H54 (cell line): ENCODE measurements at places on chromosomes 13 and 19.

- DNase-seq = no peak
Measured at GRCh38 chr13:49958321-49958720, 22.2 kb upstream of the SPRYD7 start.

DNA sequence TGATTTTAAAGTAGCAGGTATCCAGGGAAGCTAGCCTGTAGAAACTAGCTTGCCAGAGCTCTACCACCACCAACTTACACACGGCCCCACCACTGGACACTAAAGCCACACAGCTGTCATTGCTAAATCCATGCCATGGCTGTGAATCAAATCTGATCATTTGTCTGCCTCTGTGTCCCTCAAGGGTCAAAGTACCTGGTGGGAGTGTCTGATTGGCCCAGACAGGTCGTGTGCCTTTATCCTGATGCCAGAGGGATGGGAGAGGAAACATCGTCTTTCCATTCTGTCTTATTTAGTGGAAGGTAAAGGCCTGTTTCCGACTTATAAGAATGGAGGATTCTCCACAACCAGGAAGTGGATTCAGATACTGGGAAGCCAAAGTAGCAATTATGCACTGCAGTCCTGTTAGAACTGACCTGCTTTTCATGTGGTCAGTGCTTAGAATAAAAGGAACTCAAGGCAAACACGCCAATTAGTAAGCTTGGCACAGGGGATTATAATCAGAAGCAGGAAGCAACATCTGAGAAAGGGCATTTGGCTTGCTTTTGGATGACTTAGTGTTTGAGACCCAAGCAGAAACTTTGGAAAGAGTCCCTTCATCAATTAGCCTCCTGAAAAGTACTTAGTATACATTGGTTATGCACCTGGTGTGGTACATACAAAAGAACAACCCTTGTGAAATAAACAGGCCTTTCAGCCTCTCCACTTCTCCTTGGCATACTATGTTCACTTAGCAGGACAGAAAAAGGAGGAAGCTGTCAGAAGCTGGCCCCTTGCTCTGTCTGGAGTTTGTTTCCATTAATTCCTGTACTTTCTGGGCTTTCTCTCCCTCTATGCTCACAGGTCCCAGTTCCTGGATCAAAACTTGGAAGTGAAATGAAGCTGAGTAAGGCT lies 192.4 kb downstream of the NUFIP1 start:
- no peak for DNase-seq

DNA sequence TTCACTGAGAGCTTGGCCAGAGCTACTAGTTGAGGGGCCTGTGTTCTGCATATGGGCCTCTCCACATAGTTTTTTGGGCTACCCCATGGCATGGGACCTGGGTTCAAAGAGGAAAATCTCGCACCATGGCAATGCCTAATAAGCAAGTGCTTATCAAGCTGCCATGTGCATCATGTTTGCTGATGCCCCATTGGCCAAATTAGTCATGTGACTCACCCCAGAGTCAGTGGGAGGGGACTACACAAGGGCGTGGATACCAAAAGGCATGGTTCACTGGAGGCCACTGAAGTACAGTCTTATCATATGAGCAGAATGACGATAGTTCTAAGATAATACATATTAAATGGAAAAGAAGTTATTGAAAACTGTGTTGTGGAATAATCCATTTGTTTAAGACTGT lies 214.8 kb downstream of the LMO7 start:
- no peak for DNase-seq

DNA sequence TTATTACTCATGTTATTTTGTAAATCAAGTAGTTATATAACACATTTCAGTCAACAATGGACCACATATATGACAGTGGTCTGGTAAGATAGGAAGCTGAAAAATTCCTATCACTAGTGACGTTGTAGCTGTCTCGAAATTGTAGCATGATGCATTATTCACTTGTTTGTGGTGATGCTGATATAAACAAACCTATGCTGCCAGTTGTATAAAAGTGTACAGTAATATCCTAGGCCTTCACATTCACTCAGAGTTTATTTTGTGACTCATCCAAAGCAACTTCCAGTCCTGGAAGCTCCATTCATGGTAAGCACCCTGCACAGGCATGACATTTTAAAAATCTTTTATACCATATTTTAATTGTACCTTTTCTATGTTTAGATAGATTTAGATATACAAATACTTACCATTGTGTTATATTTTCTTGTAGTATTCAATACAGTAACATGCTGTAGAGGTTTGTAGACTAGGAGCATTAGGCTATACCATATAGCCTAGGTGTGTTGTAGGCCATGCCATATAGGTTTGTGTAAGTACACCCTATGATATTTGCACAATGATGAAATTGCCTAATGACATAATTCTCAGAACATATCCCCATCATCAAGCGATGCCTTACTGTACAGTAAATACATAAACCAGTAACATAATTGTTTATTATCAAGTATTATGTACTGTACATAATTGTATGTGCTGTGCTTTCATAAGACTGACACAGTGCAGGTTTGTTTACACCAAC lies 49.3 kb downstream of the IFT88 start:
- peak; percentile 3 for DNase-seq

DNA sequence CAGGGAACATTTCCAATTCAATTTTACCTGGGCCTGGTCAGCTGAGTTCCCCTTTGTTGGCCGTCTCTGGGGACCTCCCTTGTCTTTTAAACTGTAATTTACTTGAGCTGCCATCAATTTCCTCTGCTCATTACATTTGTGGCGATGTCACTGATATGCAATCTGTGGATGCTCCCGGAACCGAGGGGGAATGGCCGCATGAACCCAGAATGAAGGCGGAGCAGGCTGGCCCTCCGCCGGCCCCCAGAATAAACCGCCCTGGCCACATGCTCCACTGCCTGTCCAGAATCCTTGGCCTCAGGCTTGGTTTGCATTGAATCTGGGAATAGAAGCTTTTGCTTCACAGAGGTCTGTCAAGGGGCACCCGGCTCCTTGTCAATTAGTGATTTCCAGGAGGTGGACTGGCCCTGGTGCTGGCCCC lies 276.8 kb downstream of the TEX29 start:
- no peak for DNase-seq

GRCh38 chr19:54465426-54466109 lies 2.0 kb upstream of the LENG9 start:
- no peak for DNase-seq

DNA sequence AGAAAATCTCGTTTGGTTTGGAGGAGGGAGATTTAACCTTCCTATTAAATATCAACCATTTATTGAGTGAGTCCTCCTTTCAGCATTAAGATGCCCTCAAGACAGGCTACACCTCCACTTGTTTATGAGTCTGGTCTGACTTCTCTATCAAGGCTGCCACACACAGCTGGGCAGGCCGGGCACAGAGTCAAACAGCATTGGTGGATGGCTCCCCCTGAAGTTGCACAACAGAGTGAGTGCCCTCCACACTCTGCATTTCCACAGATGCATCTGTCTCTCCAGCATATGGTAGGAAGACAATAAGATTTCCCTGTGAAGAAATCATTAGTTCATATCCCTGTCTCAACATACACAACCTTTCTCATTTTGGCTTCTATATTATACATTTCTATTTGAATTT lies 31.4 kb downstream of the PHF11 start:
- no peak for DNase-seq

- no peak for DNase-seq
Measured at GRCh38 chr13:78138756-78139155, 220.1 kb upstream of the EDNRB start.

DNA sequence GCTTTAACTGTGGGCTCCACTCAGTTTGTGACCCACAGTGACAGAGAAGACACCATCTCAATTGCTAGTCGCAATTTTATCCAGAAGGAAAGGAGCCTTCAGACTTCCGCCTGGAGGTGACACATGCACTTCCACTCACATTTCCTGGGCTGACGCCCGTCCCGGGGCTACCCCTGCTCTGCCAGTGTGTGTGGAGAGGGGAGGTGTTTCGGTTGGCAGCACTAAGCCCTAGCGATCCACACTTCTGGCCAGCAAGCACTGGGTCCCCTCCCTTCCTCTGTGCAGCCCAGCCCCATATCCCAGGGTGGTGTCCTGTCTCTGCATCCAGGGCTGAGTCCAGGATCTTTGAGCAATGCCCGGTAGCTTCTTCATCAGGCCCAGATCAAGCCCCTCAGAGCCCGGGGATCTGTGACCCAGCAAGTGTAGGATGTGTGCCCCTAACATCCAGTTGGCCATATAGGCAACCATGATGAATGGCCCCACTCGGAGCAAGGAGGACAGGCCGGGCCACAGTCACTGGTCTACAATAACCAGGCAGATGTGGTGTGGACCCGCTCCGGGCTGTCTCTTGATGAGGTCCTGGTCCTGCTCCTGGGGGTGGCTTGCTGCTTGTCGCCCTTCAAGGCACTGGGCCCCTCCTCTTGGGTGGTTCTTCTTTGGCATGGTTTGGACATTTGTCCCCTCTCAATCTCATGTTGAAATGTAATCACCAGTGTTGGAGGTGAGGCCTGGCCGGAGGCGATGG lies 141.9 kb upstream of the SPACA7 start:
- no peak for DNase-seq

DNA sequence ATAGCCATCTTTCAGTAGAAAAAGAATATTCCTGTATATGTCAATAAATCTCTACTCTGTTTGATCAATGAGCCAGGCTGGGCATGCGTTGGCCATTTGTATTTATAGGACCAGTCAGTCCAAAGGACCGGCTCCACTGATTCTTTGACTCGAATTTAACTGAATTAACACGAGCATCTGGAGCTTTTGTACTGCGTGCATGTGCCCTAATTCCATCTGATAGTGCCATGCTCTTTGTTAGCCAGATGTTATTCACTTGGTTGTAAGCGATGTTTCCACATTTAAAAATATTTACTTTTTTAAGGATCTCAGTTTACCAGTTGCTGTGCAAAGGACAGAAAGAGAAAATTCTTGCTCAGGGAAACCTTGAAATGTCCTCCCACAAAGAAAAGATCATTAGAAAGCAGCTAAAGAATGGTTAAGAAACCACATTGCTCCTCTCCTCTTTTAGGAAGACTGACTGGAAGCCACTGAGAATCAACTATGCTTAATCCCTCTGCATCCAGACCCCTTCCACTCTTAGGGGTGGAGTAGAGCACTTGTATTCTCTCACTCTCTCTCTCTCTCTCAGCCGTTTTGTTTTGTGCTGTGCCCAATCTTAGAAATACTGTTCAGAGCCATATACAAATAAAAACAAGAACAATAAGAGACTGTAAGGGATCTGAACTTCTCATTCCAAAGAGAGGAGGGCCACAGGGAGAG lies 165.8 kb downstream of the DCLK1 start:
- no peak for DNase-seq

DNA sequence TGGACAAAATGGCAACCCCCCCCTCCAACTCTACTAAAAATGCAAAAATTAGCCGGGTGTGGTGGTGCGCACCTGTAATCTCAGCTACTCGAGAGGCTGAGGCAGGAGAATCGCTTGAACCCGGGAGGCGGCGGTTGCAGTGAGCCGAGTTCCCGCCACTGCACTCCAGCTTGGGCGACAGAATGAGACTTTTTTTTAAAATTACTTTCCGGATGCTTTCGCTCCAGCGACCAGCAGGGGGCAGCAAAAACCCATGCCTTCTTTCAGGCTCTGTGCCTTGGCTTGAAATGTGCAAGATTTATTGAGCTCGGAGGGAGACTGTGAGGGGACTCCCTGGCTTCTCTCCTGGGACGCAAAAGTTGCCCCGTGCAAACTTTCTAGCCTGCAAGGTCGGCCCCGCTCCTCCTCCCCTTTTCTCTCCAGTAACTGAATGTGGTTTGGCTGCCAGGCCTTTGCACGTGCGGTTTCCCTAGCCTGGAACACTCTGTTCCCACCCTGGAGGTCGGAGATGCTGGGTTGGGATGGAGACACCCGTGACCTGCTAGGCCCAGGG lies 61.4 kb upstream of the NFIC start:
- DNase-seq = no peak

DNA sequence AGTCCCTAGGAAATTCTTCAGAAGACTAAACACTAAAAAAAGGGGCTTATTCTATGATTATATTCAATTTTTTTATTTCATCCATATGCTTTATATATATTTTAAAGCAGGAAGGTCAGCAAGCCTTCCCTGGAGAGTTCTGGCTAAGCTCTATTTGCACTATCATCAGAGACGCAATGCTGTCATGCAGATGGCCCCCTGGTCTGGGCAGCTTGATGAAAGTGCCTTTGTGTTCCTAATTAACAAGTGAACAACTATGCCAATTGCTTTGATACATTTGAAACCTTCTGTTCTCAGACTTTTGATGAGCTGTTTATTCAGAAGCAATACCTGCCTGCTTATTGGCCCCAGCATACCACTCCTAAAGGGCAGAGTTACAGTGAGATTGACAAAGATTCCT lies 1344.6 kb downstream of the OLFM4 start:
- no peak for DNase-seq

DNA sequence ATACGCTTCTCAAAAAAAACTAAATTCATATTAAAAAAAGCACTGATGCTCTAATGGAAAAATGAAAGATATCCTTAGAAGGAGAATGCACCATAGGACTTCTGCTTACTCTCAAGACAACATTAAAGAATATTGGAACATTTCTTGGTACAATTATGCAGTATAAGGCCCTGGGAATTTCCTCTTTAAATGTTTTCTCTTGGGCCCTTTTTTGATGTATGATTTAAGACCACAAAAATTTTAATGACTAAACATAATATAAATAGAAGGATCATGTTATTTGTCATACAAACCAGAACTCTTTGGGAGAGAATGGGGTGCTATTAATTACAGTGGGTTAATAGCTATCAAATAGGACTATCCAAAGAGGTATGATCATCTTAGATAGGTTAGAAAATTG lies 403.7 kb downstream of the FGF14 start:
- no peak for DNase-seq

DNA sequence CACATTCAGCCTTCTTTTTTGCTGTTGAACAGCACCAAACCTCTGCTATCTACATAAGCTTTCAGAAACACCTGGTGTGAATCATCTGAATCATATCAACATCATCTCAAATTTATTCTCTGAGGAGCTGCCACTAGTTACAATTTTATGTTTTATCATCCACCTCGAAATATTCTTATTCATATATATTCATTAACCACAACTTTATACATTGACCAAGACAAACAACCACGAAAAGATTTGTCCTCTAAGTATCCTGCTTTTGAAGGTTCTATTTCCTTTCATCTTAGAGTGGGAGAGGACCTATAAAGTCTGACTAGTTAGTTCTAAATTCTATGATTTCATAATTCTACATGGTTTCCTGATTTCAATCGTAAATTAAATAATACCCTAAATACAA lies 18.9 kb downstream of the ESD start:
- no peak for DNase-seq

GRCh38 chr13:73664851-73665250 lies 469.4 kb downstream of the KLF12 start:
- DNase-seq = no peak

DNA sequence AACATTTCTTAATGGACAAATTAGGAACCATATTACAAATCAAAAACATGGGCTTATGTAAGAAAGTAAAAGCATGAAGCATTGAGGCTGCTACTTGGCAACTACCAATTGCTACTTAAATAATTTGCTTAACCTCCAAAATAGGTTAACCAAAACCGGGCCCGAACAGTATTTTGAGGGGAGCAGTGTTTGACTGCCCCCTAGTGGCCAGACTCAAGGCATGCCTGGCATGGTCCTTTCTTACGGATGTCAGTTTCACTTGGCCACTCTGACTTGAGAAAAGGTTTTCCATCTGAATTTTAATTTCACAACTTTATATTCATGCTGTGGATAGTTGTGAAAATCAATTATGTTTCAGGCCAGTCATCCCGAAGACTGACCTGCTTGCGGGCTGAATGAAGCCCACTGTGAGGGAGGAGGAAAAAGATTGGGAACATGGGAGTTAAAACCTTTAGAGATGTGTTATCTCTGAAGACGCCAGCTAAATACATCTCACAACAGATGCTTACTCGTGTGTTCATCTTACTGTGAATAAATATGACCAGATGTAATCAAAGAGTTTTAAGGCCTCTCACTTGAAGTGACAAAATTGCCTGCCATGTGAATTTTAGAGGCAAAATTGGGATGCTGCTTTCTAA lies 2.9 kb downstream of the RXFP2 start:
- DNase-seq = no peak
